ENCODE measurements at places on chromosomes 12 and 14.

GRCh38 chr14:98900798-98901197, 371.2 kb downstream of the BCL11B start:
- DNase-seq, result no peak

DNA sequence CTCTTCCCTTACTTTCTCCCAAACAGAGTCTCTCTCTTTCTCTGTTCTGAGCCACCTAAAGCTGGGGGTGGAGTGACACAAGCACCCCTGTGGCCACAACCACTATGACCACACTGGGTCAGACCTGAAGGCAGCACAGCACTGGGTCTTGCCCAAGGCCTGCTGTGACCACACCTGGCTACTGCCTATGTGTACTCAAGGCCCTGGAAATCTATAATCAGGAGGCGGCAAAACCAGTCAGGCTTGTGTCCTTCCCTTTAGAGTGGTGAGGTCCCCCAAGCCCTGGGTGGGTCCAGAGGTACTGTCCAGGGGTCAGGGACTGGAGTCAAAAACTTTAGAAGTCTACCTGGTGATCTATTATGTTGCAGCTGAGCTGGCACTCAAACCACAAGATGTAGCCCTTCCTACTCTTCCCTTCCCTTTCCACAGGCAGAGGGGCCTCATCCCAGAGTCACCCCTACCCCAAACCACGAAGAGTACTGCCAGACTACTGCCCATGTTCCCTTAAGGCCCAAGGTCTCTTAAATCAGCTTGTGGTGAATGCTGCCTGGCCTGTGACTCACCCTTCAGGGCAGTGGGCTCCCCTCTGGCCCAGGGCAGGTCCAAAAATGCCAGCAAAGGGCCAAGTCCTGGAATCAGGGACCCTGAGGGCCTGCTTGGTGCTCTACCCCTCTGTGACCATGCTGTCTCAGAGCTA, 179.8 kb upstream of the DYRK2 start:
- DNase-seq, result no peak

DNA sequence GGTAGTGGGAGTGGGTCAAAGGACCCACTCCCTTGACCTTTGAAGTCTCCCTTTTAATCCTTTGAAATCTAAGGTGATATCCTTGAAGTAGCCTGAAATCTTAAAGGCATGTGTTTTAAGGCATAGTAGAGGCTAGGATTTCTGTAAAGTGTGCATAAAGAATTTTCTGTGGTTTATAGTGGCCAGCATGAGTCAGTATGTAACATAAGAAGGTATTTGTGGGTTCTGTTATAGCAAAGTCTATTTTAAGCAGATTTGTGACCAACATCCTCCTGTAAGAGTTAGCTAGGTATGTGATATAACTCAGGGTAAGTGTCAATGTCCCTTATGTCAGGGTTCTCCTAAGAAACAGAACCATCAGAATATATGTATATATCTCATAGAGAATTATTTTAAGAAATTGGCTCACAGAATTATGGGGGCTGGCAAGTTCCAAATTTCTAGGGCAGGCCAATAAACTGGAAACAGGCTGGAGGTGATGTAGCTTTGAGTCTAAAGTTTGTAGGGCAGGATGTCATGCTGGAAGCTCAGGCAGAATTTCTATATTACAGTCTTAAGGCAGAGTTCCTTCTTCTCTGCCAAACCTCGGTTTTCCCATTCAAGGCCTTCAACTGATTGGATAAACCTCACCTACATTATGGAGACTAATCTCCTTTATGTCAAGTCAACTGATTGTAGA, 18.7 kb upstream of the EPYC start:
- DNase-seq, result no peak

DNA sequence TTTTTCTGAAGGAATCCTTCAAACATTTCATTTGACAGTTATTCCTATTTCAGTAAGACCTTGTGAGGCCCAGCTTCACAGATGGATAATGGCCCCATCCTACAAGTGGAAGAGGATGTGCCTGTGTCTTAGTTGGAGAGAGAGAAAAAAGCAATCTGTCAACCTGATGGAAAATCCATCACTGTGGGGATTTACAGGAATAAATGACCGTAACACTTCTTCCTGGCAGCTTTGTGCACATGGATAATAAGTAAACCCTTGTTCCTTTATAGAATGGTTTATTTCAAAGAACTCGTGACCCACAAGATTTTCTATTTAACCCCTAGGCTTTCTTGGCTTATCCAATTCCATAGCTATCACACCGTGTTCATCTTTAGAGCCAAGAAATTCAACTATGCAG, 121.4 kb upstream of the PCED1B start:
- DNase-seq, result no peak

GRCh38 chr14:56760164-56760914, 49.9 kb downstream of the OTX2 start:
- DNase-seq, result no peak

DNA sequence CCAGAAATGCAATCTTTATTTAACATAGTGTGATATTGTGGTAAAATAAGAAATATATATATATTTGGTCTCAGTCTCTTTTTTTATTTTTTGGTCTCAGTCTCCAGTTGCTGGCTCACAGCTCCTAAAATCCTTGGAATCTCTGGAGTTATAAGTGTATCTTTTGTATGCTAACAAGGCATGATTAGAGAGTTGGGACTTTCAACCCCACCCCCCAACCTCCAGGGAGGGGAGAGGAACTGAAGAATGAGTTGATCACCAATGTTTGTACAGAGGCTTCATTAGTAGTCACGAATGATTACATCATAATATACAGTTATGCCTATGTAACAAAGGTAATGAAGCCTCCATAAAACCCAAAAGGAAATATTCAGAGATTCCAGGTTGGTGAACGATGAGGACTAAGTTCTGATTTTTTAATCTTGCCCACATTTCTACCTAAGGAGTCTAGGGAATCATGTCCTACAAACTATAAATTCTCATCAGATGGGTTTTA, 22.8 kb upstream of the LALBA start:
- no peak for DNase-seq

DNA sequence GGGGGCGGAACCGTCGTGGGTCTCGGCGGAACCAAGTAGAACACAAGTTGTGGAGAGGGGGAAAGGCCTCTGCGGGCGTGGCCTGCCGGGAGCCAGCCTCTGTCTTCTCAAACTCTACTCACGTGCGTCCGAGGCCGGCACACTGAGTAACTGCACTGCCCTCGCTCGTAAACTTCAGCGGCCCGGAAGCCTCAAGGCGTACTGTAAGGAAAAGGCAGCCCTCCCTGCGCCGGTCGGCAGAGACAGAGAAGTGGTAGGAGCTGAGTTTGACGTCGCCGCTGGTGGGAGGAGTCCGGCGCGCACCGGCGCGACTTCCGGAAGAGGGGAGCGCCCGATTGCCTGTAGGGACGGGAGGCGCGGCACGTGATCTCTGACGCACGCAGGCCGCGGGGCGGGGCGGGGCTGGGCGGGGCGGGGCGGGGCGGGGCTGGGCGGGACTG, at the start of gene FBXO33:
FBXO33 (minus strand) TSS at position 255 of the 440 bp plus-strand sequence. CDS start 271 bp downstream, outside the sequence.
- peak; percentile 90 for DNase-seq

DNA sequence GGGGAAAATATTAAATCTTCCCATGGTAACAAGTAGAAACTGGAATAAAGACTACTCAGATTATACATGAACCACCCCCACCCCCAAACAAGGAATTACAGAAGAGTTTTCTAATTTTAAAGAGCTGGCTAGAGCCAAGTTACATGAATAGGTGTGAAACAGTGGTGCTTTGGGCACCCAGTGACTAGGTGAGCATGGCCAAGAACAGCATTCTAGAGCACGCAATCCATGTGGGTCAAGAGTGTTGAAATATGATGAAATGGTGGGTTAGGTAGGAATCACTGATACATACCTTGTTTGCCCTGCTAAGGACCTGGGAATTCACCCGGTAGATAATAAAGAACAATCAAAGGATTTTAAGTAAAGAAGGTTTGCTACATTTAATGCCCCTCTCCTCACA, 118.1 kb upstream of the SLCO1C1 start:
- no peak for DNase-seq

DNA sequence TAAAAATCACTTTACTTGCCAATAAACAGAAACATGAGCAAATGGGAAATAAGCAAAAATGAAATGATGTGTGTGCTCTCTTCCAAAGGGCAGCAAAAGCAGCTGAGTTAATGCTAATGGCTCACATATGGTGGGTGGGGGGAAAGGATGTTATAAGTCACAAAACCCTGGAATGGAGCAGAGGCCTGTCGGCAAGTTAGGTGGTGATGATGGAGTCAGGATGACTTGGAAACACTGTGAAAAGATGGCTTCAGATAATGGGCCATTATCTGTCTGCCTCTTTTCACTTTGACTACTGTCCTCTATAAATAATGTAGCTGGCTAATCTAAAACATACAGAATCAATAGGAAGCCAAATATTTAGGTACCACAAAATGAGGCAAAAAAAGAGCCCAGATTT, 228.7 kb downstream of the APAF1 start:
- no peak for DNase-seq

DNA sequence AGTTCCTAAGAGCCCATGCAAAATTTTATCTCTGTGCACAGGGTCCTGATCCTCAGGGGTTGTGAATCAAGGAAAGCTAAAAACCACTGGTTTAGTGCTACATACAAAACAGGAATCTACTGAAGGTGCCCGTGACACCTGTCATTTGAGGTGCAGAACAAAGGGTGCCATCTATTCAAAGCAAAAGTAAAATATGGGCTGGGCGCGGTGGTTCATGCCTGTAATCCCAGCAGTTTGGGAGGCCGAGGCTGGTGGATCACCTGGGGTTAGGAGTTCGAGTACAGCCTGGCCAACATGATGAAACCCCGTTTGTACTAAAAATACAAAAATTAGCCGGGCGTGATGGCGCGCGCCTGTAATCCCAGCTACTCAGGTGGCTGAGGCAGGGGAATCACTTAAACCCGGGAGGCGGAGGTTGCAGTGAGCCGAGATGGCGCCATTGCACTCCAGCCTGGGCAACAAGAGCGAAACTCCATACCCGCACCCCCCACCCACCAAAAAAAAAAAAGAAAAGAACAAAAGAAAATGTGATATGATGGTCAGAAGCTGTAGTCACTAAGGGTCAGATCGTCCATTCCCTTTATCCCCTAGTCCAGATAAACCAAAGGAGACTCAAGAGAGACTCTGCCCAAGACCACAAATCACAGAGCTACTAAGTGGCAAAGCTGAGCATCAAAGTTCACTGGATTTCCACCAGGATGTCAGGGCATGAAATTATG, 3.4 kb downstream of the PPTC7 start:
- no peak for DNase-seq

DNA sequence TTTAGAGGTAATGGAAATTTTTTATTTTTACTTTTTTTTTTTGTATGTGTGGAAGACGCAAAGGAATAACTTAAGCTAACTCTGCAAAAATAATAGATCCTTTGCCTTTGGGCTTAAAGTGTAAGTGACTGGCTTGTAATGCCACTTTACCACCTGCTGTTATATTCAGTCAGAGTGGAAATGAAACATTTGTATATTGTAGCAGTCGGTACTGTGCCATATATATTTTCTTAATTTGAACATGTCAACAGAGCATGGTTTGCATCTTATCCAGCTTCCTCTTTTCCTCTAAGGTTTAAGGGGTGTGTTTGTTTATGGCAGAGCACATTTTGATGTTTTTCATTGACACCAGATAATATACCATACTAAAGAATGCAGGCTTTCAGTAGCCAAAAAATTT, 176.6 kb downstream of the TRHDE start:
- DNase-seq, result no peak

DNA sequence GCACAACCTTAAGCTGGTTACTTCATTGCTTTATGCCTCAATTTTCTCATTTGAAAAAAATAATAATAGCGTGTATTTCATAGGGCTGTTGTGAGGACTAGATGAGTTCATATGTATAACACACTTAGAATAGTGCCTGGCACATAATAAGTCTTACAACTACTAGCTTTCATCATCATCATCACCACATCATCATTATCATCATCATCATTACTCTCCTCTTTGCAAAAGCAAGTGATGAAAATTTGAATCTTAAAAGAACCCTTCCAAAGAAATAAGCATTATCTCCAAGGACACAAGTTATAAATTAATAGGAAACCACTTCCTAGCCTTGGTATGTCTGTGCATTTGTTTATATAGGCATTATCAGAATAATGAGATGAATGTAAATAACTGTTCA, 117.0 kb downstream of the ST8SIA1 start:
- no peak for DNase-seq

DNA sequence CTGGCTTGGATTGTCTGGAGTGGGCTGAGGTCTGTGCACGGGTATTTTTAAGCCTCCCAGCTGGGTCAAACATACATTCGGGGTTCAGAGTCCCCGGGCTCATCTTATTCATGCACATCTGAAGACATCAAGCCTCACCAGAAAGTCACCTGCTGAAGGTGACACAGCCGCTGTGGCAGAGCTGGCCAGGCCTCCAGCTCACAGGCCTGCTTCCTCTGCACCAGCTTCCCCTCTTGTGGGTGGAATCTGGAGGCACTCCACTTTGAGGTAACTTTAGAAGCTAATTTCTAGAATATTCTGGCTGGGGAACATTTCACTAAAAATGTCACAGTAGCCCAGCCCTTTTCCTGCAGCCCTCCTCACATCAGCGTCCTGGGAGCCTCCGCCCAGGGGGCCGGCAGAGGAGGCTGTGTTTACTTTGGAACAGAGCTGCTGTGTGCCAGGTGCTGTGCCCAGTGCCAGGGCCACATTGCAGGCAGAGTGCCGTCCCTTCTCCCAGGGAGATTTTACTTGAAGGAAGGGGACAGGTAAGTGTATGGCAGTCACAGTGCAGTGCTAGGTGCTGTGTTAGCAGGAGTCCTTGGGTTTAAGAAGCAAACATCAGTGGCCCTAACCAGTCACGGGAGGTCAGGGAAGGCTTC, 62.2 kb downstream of the TSPAN11 start:
- no peak for DNase-seq

- no peak for DNase-seq
Measured at GRCh38 chr14:66445936-66446335, 40.2 kb upstream of the CCDC196 start.

GRCh38 chr14:77601846-77602619, 14.4 kb downstream of the SPTLC2 start:
- DNase-seq, result no peak

DNA sequence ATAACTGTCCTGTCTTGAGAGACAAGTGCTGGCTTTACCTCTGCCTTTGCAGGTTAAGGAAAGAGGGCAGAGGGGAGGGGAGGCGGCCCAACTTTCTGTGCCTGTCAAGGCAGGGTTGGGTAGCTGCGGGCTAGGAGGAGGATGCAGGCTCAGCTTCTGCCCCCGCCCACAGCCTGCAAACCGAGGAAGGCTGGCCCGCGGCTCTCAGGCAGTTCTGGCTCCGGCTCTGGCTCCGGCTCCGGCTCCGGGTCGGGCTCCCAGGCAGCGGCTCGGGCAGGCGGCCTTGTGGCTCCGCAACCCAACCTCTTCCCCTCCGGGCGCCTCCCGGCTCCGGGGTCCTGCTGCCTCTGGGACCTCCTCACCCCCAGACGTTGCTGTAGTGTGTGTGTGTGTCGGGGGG, 92.9 kb downstream of the TMEM30B start:
- no peak for DNase-seq

GRCh38 chr14:79578470-79578869, 632.8 kb downstream of the DIO2 start:
- DNase-seq, result no peak

Measured in GM12864 (cell line).